D721Med (cell line): ENCODE measurements at places on chromosomes 13 and 19.

GRCh38 chr13:22161871-22162270 is 491.0 kb downstream of the FGF9 start:
- DNase-seq: no peak

DNA sequence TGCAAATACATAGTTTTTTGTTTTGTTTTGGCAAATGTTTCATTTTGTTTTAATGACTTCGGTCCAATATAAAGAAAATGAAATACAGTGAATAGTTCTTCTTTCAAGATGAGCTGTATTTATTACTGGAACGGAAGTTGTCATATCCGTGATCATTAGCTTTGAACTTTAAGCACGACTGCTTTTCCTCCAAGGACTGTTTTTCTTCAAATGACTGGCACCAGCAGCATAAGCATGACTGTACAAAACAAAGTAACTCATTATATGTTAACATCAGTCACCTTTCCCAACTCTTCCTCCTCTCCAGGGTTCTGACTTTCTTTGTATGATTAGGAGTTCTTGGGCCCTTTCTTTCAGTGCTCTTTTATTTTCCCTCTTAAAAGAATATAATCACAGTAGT is 20.5 kb downstream of the EDNRB start:
- DNase-seq: no peak

DNA sequence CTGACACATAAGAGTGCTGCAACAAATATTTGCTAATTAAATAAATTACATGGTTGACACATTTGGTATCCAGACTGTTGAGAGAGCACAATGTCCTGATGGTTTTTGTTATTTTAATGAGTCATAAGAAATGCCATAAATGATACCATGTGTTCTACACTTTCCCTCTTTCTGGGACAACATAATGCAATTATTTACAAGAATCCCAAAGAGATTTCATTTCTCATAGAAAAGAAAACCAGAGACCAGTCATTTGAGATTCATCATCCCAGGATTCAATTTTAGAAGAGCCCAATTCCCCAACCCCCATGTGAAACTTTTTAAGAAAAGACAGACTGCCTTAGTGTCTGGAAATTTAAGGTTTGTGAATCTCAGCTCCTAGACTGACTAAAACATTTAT is 399.6 kb downstream of the DCT start:
- DNase-seq: no peak

DNA sequence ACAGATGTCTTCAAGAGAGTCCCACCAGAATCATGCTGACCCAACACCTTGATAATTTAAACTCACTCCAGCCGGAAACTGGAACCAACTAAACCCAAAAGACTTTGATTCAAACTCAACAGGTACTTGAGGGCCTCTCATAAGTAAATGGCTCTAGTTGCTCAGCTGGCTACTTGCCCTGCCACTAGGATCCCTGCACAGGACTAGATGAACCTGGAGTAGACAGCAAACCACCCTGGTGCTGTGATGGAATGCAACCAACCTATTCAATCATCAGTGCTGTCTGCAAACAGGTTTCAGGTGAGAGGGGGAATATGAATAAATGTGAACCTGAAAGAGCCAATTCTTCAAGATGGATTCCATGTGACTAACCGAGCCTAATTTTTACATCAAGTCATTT is 216.3 kb downstream of the KATNAL1 start:
- no peak for DNase-seq

GRCh38 chr13:39298951-39299350 is 260.7 kb downstream of the NHLRC3 start:
- no peak for DNase-seq

DNA sequence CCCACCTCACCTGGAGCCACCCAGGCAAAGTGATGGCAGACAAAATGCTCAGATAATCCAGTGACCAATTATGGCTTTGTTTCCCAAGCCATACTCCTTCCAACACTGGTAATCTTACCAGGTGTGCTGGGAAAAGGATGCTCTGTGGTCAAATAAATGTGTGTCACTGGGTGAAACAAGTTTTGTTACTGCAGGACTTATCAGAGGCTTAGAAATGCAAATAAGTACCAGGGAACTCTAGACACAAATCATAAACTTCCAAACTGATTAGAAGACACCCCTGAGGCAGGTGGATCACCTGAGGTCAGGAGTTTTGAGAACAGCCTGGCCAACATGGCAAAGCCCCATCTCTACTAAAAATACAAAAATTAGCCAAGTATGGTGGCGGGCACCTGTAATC is 26.4 kb downstream of the PIN1 start:
- no peak for DNase-seq

- DNase-seq: no peak
Observed at GRCh38 chr19:4728871-4729270, 5.2 kb upstream of the DPP9 start.

- DNase-seq: no peak
Observed at GRCh38 chr13:66222127-66222526, 1008.0 kb downstream of the PCDH9 start.

GRCh38 chr13:85497652-85498051 is 301.6 kb downstream of the SLITRK6 start:
- DNase-seq: no peak

DNA sequence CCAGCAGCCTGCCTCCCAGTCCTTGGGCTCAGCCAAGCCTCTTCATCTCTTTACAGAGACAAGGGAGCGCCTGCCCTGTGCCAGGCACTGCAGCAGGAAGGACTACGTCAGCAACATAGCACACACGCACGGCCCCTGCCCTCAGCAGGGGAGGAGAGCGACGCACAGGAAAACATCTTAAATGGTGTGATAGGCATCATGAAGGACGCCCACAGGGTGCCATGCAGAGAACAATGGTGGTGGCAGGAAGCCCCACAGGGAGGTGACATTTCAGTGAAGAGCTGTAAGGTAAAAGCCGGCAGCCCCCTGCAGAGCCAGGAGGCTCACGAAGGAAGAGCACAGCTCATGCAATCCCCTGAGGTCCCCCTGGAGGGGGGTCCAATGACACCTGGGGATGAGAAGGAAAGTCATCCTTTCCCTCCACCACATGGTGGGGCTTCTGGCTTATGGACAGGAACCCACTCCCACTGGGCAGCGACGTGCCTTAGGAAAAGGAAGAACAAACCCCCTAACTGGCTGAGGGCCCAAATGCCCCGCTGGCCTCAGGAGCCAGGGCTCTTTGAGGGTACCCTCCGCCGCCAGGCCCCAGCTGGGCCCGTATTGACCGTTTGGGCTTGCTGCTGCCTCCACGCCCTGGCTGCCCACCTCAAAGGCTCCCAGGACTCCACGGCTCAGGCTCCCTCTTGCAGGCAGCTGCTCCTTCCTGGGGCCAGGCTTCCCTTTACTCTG is 37.3 kb upstream of the C13orf42 start:
- no peak for DNase-seq

DNA sequence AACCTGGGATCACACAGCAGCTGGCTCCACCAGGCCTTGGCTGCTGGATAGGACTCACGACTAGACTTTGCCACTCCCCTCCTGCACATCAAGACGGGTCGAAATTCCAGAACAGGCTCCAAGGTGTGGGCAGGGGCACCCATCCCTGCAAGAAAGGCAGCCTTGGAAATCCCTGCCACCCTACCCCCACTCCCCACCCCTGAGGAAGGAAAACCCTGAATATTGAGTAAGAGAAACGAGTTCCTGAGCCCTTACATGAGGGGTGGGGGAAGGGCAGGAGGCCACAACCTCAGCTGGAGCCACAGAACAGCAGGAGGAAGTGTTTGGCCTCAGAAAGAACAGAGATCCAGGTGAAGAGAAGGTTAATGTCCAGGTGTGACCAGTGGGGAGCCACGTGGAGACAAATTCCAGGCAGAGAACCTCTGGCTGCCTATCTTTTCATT is 20.1 kb downstream of the DEDD2 start:
- no peak for DNase-seq

- no peak for DNase-seq
Observed at GRCh38 chr13:112657850-112658445, 31.9 kb upstream of the ATP11A start.

GRCh38 chr13:80881495-80881894 is 540.6 kb upstream of the SPRY2 start:
- no peak for DNase-seq

GRCh38 chr19:50477751-50478515 is 1.3 kb upstream of the GARIN5A start:
- no peak for DNase-seq

- DNase-seq: no peak
Observed at GRCh38 chr19:30006207-30006606, 64.2 kb downstream of the URI1 start.

DNA sequence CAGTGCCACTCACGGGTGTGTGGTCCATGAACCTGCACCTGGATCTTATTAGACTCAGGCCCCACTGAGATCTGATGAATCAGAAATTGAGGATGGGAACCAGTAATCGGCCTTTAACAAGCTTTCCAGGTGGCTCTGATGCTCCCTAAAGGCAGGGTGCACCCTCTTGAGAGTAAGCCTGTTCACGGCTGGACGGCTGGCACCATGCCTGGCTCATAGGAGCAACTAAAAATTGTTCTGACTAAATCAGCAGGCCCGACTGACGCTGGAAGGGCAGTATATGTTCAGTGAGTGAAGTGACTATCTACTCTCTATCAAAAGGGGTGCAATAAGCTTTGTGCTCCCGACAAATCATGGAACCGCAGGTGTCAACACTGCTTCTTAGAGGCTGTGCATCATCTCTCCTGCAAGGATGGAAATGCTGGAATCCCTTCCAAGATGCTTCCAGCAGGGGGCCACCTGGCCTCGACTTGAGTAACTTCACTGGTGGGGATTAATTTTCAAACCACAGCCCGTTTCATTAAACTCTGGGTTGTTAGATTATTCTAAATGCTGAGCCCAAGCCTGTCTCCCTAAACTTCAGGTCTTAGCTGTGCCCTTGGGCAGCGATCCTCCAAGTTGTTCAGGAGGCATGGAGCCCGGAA is 28.4 kb downstream of the TMTC4 start:
- DNase-seq: no peak

DNA sequence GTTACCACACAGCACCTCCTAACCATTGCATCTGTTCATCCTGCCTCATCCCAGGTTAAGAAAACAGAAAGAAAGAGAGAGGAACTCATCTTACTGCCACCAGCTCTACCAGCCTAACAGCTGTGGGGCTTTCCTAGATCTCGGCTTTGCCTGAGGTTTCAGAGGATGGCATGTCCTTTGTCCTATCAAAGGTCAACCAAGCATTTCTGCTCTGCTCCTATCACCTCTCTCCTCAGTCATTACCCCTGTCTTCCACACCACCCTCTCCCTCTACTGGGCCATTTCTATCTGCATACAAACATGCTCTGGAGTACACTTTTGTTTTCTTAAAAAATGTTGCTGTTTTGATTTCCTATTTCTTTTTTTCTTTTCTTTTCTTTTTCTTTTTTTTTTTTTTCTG is 393.3 kb downstream of the IRS2 start:
- no peak for DNase-seq

- DNase-seq: no peak
Observed at GRCh38 chr19:13398780-13399726, 107.2 kb downstream of the CACNA1A start.

DNA sequence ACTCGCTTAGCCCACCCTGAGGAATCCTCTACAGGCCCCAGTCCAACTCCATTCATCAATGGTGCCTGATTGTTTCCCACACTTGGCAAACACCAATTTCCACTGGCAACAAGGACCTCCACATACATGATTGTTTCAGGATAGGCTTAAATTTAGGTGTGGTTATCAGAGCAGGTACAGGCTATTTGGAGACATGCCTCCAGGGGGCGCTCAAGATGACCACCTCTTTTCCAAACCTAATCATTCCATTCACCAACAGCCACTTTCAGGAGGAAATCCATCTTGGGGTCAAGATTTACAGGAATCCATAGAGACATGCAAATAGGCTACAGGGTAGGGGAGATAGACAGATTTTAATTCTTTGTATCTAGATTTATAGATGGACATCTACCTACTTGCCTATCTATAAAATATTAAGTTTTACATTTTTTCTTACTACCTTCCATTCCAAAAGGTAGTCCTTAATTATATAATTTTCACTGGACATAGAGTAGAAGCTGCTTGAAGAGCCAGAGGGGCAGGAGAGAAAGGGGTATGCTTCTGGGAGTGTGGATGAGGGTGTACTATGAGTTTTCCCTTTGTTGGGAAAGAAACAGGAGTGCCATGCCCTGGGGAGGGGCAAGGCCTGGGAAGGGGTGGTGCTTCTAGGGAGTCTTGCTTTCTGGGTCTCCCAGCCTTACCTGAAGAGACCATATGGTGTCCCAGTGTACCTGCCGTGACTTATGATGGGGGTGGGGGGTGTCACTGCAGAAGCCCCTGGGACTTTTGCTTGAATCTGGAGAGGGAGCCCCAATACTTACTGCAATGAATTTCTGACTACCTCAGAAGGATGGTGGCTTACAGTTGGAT is 14.1 kb upstream of the PCDH8 start:
- no peak for DNase-seq

DNA sequence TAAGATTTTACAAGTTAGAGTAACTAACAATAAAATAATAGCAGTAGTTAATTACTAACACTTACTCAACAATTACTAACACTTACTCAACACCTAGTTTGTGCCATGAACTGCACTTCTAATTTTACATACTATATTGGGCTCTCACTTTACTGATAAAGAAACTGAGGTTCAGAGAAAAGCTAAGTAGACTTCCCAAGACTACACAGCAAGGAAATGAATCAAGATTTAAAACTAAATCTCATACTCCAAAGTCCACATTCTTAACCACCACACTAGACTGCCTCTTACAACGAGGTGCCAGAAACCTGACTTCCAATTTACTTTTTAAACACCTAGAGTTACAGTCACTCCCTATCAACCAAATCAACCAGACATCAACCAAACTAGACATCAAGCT is 25.1 kb downstream of the RBM26 start:
- DNase-seq: no peak

DNA sequence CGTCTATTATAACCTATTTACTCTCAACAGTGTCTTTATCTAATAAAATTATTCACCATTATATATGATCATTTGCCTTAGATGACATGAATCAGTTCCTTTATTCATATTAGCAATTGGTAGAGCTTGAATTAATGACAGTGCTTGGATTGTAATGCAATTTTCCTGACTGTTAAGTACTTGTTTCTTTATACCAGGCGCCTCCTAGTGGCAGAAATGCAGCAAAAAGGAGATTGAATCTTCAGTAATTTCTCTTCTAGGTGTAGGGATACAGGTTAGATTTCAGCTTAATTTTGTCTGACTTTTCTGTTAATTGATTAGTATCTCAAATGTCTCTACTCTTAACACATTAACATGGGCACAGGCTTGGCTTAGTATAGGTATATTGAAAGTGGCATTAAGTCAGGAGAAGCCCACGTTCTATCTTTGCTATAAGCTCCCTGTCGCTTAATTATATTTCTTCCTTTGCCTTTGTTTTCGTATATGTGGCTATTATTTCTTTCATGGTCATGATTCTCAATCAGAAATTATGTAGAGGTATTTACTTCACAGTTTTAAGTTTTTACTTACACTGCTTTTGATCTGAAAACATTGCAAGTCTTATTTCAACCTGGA is 9.1 kb upstream of the LHFPL6 start:
- DNase-seq: peak; percentile 24

GRCh38 chr19:13588957-13589833 is 82.9 kb upstream of the CACNA1A start:
- DNase-seq: no peak

GRCh38 chr13:114131583-114132418 is 622 bp downstream of the RASA3 start:
- DNase-seq: no peak

- DNase-seq: no peak
Observed at GRCh38 chr13:69108486-69108885, 999.1 kb upstream of the ATXN8OS start.
